Activated CD4-positive, alpha-beta T cell treated with anti-CD3 and anti-CD28 coated beads for 24 hours (primary cell): ENCODE measurements at places on chromosomes 1 and 21.

GRCh38 chr1:100265562-100265930 is 470 bp upstream of the RTCA start:
- no peak for DNase-seq

DNA sequence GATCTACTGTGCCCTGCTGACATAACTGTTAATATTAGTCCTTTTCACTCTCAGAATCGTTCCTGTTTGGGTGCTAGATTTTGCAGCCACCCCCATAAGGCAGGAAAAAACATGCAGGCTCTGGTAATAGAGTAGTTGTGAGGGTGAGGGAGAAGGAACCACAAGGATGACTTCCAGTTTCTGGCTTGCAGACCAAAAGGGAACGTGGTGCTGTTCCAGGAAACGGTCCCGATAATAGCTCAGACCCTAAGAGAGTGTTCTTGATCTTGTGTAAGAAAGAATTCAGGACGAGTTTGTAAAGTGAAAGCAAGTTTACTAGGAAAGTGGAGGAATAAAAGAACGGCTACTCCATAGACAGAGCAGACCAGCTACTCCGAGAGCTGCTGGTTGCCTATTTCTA is 50.7 kb upstream of the RHOU start:
- DNase-seq, result no peak

GRCh38 chr1:47507881-47508701 is 70.2 kb downstream of the FOXD2 start:
- DNase-seq, result peak; percentile 4

DNA sequence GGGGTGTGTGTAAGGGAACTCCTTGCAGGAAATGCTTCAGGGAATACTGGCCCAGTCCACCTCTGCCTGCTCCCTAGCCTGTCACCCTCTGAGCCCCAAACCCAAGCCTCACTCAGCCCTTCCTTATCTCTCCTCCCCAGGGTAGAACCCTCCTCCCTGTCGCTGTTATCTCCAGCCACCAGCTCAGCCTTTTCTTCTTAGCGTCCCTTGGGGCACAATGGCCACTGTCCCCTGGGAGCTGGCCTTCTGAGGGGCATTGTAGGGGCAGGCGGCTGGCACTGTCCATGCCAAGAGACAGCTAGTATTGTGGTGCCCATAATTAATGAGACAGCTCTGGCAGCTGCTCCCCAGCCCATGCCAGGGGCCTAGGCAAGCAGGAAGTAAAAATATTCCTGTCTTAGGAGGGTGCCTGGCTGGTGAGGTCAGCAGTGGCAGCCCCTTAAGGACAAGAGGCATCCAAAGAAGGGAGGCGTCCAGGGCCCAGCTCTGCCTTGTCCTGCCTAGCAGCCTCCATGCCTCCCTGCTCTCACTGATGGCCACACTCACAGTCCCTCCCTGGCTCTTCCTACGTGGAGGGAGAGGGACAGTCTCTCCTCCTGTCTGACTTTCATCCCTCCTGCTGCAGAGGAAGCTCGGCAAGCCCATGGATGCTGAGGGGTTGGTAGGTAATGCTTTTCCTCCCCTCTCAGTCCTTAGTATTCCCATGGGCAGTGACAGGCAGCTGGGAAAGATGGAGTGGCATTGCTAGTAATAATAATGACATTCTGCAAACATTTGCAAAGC is 37.5 kb downstream of the KCNQ4 start:
- no peak for DNase-seq

DNA sequence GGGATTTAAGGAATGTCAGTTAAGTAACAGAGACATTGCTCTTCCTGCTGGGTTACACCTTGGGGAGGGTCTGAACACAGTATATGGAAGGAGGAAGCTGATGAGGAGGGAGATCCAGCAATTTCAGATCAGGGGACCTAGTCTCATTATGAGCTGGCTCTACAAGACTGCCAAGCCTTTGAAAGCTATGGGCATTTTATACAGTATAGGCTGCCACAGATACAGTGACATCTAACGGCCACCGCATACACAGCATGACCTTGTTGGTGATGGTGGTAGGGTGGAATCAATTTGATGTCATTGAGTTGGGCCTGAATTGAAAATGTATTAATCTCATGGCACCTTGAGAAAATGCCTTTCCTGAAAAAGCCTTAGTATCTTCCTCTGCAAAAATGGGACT is 22.6 kb upstream of the ZP4 start:
- no peak for DNase-seq
